ENCODE measurements at places on chromosomes 4 and X.

- no peak for DNase-seq
These were observed 1981.3 kb upstream of the IGFBP7 start for GRCh38 chr4:59091146-59092142.

GRCh38 chrX:39167791-39168190, 366.5 kb downstream of the MID1IP1 start:
- no peak for DNase-seq

GRCh38 chr4:150318971-150319370, 240.7 kb downstream of the DCLK2 start:
- no peak for DNase-seq

GRCh38 chr4:160406263-160406825, 1303.5 kb downstream of the RAPGEF2 start:
- no peak for DNase-seq

GRCh38 chr4:141610365-141610764, 26.0 kb upstream of the IL15 start:
- no peak for DNase-seq

- DNase-seq: no peak
These were observed 28.6 kb upstream of the UTP14A start for GRCh38 chrX:129877401-129877800.

GRCh38 chr4:101232074-101232776, 115.1 kb downstream of the PPP3CA start:
- no peak for DNase-seq

GRCh38 chr4:40553995-40554394, 75.7 kb downstream of the RBM47 start:
- no peak for DNase-seq

- DNase-seq: no peak
These were observed 818.4 kb upstream of the GRID2 start for GRCh38 chr4:91485415-91485814.
